A549 treated with DMSO at 1 μM for 4 hours (cell line): ENCODE measurements at places on chromosomes 2 and 18. TPM values are rescaled to one million over a fixed set of nuclear protein-coding genes. Genes with fewer than 3 reads are reported as not detected.

Gene IGFBP2
- total RNA-seq, result 66.1 to 77.6 TPM (median 74.9 TPM) in 5 replicates

Gene CRYGC
- not detected in 5 replicates for total RNA-seq

Gene STPG4
- not detected in 5 replicates for total RNA-seq

Gene MC2R
- total RNA-seq, result not detected in 5 replicates

Gene VAMP8
- total RNA-seq, result 12.9 to 20.2 TPM (median 16.3 TPM) in 5 replicates

Gene POTEI
- total RNA-seq, result 0.01 TPM in 1 of 5 replicates, not detected in the others

Gene ZBTB7C
- 0.03 to 0.11 TPM (median 0.05 TPM) in 5 replicates for total RNA-seq

Gene FRZB
- total RNA-seq, result 0.07 to 0.09 TPM in 2 of 5 replicates, not detected in the others

Gene GAL3ST2
- 0.23 to 0.40 TPM (median 0.34 TPM) in 4 of 5 replicates, not detected in the other for total RNA-seq

Gene ATP5F1A
- total RNA-seq, result 308 to 328 TPM (median 314 TPM) in 5 replicates

Gene PROKR1
- 0.02 to 0.04 TPM in 2 of 5 replicates, not detected in the others for total RNA-seq

Gene FZD7
- total RNA-seq, result 5.9 to 8.4 TPM (median 7.4 TPM) in 5 replicates

Gene ALPI
- total RNA-seq, result 0.02 TPM in 1 of 5 replicates, not detected in the others

Gene SNTG2
- total RNA-seq, result not detected in 5 replicates

Gene SERPINB4
- total RNA-seq, result 0.12 to 0.28 TPM (median 0.18 TPM) in 5 replicates

Gene RGPD4
- 0.02 to 0.08 TPM (median 0.05 TPM) in 4 of 5 replicates, not detected in the other for total RNA-seq

Gene GALNT14
- total RNA-seq, result 45.1 to 52.5 TPM (median 49.1 TPM) in 5 replicates

Gene CCDC85A
- 0.09 to 0.16 TPM (median 0.13 TPM) in 5 replicates for total RNA-seq

Gene CBLN2
- 0.06 to 0.21 TPM (median 0.14 TPM) in 4 of 5 replicates, not detected in the other for total RNA-seq

Gene SPHKAP
- not detected in 5 replicates for total RNA-seq

Gene PLGLB2
- 0.29 to 0.49 TPM (median 0.45 TPM) in 5 replicates for total RNA-seq
